ENCODE measurements at places on chromosomes 7 and 10.

GRCh38 chr7:151312831-151313809 lies 28.5 kb upstream of the NUB1 start:
- DNase-seq: no peak

DNA sequence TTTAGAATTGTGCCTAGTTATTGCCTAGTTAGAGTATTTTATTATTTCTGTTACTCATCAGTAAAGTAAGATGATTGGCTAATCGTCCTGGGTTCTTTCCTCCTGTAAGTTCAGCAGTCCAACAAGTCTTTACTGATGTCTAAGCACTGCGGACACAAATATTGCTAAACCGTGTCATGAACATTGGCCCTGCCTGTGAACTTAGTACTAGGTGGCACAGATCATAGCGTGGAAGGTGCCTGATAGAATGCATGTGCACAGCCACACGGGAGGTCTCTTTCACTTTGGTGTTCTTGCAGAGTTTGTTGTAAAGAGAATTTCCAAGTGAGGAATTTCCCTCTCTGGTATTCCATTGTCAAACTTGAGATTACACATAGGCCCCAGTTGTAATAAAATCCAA lies 38.0 kb downstream of the RBM33 start:
- no peak for DNase-seq

- no peak for DNase-seq
Observed at GRCh38 chr10:28619455-28619854, 57.9 kb upstream of the BAMBI start.

DNA sequence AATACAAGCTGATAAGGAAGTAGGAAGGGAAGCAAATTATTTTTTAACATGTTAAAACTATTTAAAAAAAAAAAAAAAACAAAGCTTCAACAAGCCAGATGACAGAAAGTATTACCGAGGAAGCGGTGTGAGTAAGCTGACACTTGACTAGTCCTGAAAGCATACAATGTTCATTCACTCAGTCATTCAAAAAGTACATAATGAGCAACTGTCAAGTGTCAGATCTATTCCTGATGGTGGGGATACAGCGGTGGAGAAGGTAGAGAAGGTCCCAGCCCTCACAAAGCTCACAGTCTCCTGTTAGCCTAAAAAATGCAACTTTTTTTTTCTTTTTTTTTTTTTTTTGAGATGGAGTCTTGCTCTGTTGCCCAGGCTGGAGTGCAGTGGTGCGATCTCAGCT lies 40.0 kb downstream of the RAPGEF5 start:
- no peak for DNase-seq

DNA sequence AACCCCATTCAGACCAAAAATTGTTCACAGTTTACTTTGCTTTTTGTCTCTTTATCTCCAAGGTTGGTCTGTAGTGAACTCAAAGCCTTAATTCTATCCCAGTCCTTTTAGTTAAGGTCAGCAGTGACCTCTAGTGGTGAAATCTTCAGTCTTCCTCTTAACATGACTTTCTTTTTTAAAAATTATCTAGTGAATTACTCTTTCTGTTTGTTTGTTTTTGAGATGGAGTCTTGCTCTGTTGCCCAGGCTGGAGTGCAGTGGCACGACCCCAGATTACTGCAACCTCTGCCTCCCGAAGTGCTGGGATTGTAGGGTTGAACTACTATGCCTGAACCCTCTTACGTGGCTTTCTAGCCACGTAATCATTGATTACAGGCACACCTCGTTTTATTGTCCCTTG lies 25.0 kb downstream of the ZNF487 start:
- peak; percentile 51 for DNase-seq

- no peak for DNase-seq
Observed at GRCh38 chr10:4296161-4296560, 511.2 kb upstream of the KLF6 start.

- DNase-seq: no peak
Observed at GRCh38 chr7:133912916-133913697, 214.0 kb upstream of the LRGUK start.

DNA sequence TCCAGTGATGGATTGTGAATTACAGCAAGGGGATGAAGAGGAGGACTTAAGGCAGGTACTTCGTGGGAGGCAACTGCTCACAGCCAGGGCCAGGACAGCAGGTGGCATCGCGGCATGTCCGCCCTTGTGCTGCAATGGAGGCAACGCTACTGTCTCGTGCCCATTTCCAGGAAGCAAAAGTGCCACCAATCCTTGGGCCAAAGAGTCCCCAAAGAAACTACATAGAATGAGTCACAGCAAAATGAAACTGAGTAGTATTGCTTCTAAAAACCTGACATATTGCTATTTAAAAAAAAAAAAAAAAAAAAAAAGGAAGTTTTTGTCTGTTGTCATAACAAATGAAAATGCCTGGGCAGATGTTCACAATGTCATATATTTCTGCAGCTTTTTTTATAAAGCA lies 46.6 kb downstream of the RSU1 start:
- no peak for DNase-seq

- peak; percentile 28 for DNase-seq
Observed at GRCh38 chr10:17453373-17454091, 863 bp downstream of the ST8SIA6 start.

- no peak for DNase-seq
Observed at GRCh38 chr10:132395704-132396493, 1.1 kb upstream of the PWWP2B start.

GRCh38 chr10:103535595-103535994 lies 42.1 kb downstream of the NEURL1 start:
- no peak for DNase-seq

- DNase-seq: no peak
Observed at GRCh38 chr7:55152516-55152915, 133.7 kb downstream of the EGFR start.

DNA sequence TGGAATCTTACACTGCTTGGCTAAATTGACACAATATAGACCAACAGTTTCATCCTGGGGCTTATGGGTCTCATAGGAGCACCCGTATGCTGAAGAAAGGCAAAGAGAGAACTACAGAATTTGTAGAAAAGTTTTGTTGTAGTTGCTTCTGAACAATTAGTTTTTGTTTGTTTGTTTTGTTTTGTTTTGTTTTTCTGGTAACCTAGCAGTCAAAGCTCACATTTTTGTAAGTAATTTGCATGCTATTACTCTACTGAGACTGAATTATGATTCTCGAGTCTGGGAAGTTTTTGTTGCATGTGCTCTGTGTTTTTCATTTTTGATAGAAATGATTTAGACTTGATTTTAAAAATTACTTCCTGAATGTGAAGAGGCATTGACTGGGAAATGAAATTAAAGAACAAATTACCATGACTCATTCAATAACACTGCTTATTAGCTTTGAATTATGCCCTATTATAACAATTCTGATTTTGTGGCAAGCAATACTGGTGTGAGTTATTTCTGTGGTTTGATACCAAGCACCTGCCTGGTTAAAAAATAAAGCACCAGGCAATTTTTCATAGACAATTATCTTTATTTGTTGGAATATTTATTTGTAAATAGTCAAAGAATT lies 438 bp downstream of the LSMEM1 start:
- no peak for DNase-seq

- no peak for DNase-seq
Observed at GRCh38 chr7:25831831-25832411, 320.1 kb upstream of the NFE2L3 start.

DNA sequence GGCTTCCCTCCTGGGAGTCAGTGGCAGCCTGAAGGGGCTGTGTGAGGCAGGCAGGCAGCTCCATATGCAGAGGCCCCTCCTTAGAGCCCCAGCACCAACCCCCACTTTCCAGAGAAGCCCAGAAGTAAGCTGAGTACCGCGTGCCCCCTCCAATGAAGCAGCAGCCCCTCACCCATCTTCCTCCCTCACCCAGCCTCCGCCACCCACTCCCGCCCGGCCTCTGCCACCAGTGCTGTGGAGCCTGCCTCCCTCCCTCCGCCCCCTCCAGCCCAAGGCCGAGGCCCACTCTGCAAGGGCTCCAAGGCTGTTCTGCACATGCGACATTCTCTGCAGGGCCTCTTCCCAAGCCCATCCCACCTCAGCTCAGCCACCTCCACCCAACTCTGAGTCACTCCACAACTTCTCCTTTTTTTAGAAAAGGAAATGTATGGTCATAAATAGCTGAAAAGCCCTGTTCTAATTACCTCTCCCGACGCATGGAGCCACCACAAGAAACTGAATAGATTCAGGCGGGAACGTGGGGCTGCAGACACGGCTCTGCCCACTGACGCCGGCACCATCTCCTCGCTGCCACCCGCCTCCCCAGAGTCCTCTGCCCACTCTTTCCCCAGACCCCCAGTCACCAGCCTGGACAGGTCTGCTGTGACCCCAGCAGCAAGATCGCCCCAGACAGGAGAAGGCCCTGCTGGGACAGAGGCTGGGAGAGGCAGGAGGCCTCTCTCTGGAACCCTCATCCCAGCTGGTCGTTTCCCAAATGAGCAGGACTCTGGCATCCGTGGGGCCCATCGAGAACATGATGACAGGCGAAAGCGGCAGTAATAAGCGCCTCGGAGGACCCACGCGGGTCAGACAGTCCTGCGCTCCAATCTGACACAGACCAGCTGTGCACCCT lies 213.9 kb downstream of the MAD1L1 start:
- no peak for DNase-seq

Data from NCI-H1105 treated with DMSO at 0.1 percent for 48 hours (cell line).